ENCODE measurements at places on chromosomes 5 and 9.

GRCh38 chr5:55584398-55585205 lies 49.8 kb upstream of the PLPP1 start:
- DNase-seq, result no peak

DNA sequence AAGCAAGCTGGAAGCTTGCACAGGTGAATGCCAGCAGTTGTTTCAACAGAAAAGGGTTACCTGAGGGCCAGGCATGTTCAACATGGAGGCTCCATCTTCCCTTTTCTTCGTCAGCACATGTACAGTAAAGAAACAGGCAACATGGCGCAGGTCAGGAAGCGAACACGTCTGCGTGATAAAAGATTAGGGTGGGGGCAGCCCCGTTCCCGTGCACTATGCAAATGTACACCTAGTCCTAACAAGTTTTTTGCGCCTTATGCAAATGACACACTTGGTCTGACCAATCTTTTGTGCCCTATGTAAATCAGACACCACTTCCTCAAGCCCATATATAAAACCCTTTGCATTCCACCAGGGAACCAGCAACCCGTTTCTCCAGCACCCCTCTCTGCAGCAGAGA lies 452.1 kb upstream of the PTPRD start:
- no peak for DNase-seq

- no peak for DNase-seq
Measured at GRCh38 chr5:151054709-151055108, 26.1 kb downstream of the TNIP1 start.

- no peak for DNase-seq
Measured at GRCh38 chr9:114282104-114282485, 40.8 kb upstream of the ORM1 start.

DNA sequence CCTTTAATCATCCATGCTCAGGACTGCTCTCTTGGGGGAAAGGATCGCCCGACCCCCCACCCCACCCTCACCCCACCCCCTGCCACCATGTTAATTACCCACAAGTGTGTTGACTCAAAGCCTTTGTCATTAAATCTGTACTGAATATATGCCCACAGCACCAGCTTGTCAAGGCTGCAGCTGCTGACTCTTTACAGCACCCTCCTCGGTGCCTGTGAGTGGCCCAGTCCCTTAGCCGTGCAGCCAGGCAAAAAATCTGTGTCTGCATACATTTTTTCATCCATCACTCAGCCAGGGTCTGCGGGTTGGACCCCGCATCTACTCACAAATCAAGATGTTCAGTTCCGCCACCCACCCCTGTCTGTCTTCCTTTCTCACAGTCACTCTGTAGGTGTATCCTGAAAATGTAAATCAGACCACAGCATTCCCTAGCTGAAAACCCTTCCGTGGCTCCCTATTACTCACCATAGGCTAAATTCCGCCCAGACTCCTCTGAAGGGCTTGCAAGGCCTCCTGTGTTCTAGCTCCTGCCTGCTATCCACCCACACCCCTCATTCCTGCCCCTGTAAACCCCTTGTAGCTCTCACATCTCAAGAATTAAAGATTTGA lies 53.7 kb upstream of the KCNIP1 start:
- DNase-seq, result no peak

DNA sequence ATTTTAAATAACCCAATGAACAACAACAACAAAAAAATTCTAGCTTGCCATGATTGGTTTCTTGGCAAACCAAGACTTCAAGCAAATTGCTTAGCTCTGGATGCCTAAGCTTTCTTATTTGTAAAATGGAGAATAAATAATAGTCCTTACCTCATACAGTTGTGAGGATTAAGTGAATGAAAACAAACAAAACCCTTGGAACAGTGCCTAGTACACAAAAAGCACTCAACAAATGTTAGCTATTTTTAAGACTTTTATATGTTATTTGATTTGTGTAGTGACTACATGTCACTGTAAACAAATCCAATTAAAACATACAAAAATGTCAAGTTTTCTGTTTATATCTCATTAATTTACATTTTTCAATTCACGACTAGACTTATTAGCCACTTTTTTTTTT lies 13.5 kb upstream of the HOMER1 start:
- DNase-seq, result no peak

DNA sequence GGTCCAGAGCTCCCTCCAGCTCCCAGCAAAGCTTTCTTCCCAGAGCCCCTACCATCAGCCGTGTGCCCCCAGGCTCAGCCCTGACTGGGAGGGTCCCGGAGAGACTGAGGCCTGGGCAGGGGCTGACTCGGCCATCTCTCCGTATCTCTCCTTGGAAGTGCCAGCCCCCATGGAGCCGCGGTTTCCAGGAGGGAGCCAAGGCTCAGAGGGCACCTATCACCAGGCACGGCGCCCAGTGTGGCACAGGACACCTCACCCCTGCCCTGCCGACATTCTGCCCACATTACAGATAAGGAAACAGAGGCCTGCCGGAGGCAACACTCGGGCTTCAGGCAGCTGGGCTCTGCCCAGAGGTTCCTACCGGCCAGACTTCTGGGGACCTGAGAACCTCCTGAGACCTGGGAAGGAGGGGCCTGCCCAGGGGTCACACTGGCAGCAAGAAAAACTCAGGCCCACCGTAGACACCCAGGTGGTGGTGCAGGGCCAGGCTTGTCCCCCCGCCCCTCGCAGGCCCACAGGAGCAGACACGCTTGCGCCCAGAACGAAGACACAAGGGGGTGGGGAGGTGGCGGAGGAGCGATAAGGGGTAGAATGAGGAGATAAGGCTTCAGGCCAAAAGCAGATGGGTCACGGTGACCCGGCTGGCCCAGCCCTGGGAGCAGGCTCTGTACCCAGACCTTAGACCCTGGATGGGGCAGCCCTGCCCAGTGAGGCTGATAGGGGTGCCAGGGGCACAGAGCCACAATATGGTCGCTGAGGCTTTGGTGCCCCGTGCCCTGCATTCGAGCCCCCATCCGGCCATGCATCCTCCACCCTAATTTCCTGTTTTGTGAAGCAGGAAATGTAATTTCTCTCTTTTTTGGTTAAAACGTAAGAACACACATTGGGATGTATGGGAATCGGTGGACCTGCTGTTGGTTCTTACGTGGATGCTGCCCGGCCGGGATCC lies 11.8 kb downstream of the NR5A1 start:
- no peak for DNase-seq

DNA sequence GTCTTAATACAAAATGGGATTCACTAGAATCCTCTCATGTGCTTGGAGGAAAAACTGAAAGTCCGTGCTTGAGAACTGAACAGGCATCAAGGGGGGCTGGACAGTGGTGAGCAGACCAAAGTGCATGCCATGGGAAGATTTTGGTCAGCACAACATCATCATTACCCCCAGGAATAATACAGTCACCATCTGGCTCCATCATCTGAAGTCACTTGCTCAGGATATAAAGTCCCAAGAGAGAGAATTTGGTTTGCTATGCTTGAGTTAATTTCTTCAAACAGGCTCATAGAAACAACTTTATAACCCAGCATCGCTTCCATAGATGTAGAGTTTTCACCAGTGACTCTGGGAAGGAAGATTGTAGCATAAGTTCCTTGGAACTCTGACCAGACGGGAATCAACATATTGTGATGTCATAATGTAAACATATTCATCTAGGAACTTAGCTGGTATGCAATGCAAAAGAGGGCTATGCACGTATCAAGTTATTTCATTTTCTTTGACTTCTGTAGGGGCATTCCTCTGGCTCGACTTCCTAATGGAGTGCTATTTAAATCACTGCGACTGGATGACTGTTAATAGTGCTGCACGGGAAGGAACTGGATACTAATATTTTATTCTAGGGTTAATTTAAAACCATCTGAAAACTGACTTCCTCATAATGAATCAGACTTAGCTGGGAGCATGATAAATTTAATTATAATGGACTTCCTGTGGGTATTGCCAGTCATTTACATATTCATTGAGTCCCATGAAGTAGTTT lies 145.2 kb downstream of the MTRR start:
- peak; percentile 9 for DNase-seq

DNA sequence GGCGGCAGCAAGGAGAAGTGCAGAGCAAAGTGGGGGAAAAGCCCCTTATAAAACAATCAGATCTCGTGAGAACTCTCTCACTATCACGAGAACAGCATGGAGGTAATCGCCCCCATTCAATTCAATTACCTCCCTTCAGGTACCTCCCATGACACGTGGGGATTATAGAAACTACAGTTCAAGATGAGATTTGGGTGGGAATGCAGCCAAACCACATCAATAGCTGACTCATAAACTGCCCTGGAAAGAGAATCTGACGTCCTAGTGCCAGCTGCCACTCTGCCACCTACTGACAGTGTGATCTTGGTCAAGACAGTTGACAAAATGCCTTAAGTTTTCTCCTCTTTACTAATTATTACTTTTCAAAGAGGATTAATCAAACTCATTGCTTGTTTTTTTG lies 128.3 kb downstream of the GPBP1 start:
- no peak for DNase-seq

DNA sequence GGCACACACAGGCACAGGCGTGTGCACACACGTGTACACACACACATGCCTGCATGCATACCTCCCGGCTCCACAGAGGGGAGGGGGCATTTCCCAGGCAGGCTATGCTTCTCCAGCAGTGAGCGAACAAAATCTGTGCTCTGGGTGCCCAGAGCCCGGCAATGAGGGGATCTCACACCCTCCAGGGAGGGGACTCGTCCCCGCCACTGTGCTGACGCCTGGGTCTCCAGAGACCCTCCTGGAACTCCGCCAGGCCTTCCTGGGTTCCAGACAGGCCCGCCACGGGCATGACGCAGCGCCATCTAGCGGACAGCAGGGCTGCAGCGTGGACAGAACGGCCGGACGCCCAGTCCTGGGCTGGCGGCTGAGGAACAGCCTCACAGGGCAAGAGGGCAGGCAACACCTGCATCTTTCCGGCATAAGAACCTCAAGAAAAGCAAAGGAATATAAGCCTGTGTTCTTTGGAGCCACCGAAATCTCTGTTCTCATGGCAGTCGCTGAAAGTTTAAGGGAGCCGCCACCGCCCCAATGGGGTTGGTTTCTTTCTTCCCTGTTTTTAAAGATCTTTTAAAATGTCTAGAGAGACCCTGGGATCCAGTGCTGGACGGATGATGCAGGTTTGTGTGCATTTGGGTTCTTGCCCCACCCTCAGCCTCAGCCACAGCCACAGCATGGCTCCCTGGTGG lies 135.6 kb upstream of the PPP1R26 start:
- DNase-seq, result peak; percentile 63

DNA sequence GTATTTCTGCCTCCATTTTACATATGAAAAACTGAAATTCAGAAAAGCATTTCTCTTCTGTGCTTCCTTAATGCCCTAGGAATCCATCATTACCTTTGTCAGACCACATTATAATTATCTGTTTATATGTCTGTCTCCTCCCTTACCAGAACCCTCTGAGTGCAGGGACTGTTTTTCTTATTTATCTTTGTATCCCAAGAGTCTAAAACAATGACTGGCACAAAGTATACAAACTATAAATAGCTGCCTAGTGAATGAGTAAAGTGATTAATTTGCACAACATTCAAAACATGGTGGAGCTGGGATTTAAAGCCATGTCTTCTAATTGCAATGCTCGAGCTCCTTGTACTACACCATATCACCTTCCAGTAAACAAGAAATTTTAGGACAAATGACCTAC lies 49.3 kb upstream of the HK3 start:
- peak; percentile 7 for DNase-seq

DNA sequence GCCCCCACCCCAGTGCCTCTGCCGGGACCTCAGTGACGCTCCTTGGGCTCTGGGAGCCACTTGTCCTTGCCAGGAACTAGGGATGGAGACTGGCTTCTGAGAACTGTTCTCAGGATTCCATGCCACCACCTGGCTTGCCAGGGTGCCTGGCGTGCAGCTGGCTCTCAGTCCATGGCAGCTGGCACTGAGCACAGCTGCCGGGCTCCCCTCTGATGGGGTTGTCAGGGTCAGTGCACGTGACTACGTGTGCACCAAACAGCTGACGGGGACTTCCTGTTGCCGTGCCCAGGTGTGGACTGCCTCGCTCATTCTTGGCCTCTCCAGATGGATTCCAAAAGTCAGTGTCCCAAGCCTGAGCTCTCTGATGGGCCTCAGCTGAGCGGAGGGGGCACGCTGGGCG lies 9.4 kb downstream of the KCNT1 start:
- DNase-seq, result no peak

- DNase-seq, result no peak
Measured at GRCh38 chr9:99601571-99602111, 220.0 kb upstream of the NR4A3 start.

GRCh38 chr5:144134194-144134826 lies 36.1 kb downstream of the YIPF5 start:
- DNase-seq, result no peak

GRCh38 chr5:134085411-134085810 lies 29.1 kb upstream of the TCF7 start:
- no peak for DNase-seq

DNA sequence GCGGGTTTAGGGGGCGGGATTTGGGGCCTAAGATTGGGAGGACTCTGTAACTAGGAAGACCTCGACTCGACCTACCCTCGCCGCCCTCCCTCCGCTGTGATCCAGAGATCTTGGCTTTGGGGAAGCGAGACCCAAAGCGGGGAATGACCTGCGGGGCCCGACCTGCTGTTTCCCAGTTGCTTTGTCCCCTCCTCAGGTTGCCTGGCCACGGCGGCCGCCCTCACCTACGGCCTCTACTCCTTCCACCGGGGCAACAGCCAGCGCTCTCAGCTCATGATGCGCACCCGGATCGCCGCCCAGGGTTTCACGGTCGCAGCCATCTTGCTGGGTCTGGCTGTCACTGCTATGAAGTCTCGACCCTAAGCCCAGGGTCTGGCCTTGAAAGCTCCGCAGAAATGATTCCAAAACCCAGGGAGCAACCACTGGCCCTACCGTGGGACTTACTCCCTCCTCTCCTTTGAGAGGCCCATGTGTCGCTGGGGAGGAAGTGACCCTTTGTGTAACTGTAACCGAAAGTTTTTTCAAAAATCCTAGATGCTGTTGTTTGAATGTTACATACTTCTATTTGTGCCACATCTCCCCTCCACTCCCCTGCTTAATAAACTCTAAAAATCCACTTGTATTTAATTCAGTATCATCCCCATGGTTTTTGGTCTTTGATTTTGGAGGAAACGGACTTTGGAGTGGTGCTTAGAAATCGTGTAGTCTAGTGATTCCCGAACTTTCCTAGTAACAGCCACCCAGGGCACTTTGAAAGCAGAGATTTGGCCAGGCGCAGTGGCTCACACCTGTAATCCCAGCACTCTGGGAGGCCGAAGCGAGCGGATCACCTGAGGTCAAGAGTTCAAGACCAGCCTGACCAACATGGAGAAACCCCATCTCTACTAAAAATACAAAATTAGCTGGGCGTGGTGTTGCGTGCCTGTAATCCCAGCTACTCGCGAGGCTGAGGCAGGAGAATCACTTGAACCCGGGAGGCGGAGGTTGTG lies 878 bp downstream of the HIGD2A start:
- DNase-seq, result no peak

DNA sequence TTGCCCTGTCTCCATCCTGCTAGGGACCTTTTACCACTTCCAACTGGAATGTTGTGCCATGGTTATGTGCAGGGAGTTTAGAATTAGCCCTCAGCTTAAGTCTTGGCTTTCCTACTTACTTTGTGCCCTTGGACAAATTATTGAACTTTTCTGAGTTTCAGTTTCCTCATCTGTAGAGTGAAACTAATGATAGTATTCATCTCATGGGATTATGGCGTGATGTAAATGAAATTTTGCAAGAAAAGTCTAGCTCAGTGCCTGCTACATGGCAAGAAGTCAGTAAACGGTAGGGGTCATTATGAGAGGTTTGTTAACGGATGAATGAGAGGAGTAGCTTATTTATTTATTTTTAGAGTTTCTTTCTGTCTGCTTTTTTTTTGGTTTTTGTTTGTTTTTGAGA lies 1.8 kb downstream of the MVB12B start:
- no peak for DNase-seq

All from adipocyte (in vitro differentiated cells).